ENCODE measurements at places on chromosomes 2 and 18. TPM values are rescaled to one million over a fixed set of nuclear protein-coding genes. Genes with fewer than 3 reads are reported as not detected.

DNA sequence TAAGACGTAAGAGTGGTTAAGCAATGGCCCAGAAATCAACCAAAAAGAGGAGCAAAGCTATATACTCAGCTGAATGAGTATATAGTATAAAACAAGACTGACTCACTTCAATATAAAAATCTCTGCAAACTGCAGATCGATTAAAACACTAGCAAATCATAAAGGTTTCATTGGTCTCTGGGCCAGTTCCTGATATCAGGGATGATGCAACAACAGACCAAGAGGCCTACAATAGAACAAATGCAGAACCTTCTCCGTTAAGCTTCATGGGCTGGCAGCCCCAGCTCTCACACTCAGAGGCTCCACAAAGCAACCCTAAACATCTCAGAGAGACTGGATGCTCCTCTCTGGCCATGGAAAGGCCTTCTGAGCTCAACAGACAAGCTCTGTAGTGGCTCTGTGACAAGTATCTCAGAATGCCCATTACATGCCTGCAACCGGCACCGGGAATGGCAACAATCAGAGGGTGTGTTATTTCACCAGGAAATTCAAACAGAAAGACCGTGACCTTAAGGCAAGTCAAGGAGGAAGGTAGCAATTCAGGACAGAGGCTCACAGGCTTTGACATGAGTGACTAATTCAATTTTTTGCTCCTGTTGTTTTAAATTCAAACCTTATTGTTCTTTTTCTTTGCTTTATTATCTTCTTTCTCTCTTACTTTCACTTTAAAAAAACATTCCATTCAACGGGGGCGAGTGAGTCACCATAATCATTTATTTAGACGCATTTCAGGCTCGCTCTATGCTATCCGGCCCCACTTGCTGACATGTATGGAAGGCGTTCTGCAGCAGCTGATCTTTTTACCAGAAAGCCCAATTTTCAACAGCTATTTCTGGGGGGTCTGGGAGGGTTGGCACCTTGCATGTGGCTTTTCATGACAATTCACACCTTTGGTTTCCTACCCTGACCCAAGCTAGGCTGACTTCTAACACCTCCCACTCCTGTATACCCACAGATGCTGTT is 15.1 kb downstream of the CYRIA start:
- DNase-seq, result no peak

RRM2 gene
- total RNA-seq, result 330 TPM

- DNase-seq, result no peak
Observed at GRCh38 chr2:40287773-40288172, 164.1 kb downstream of the SLC8A1 start.

GRCh38 chr2:12824351-12824777 is 107.6 kb downstream of the TRIB2 start:
- no peak for DNase-seq

GRCh38 chr18:42038936-42039335 is 83.9 kb downstream of the PIK3C3 start:
- DNase-seq, result no peak

DNA sequence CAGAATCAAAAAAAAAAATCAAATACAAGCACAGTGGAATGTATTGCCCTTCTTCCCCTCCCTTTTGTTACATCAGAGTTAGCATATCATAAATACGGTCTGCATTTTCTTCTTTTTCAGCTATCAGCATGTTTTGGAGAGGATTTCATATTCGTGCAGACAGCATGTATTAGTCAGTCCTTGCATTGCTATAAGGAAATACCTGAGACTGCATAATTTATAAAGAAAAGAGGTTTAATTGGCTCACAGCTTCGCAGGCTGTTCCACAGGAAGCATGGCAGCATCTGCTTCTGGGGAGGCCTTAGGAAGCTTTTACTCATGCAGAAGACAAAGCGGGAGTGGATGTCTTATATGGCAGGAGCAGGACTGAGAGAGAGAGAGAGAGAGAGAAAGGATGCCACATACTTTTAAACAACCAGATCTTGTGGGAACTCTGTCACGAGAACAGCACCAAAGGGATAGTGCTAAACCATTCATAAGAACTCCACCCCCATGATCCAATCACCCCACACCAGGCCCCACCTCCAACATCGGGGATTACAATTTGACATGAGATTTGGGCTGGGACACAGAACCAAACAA is 8.9 kb downstream of the IL1B start:
- no peak for DNase-seq

DNER gene
- 2.9 TPM for total RNA-seq

DNA sequence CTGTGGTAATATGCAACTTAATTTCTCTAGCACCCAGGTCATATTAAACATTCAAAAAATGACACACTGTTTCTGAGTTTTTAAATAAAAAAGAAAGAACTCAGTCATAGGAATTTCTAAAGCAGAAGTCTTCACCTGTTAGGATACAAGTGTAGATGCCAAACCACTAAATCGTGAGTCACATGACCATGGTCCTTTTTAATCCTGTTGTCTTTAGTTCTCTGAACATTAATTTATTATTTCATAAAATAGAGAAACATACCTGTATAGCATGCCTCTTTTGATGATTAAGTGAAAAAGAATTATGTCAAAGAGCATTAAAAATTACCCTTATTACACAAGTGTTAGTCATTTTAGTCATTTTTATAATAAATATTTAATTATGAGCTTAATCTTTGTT is 398.8 kb downstream of the CCDC85A start:
- DNase-seq, result no peak

DNA sequence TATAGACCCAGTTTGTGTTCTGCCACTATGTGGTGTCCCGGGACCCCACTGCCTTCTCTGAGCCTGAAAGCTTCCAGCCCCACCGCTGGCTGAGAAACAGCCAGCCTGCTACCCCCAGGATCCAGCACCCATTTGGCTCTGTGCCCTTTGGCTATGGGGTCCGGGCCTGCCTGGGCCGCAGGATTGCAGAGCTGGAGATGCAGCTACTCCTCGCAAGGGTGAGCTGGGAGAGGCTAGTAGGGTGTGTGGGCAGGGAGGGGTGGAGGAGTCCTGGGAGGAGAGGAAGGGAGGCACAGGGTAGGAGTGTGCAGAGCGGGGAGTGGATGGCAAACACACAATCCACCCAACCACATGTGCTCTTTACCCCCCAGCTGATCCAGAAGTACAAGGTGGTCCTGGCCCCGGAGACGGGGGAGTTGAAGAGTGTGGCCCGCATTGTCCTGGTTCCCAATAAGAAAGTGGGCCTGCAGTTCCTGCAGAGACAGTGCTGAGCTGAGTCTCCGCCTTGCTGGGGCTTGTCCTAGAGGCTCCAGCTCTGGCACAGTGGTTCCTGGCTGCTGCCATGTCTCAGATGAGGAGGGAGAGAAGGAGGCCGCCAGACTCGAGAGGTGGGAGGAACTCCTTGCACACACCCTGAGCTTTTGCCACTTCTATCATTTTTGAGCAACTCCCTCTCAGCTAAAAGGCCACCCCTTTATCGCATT is 16.9 kb downstream of the PRKAG3 start:
- DNase-seq, result no peak

DNA sequence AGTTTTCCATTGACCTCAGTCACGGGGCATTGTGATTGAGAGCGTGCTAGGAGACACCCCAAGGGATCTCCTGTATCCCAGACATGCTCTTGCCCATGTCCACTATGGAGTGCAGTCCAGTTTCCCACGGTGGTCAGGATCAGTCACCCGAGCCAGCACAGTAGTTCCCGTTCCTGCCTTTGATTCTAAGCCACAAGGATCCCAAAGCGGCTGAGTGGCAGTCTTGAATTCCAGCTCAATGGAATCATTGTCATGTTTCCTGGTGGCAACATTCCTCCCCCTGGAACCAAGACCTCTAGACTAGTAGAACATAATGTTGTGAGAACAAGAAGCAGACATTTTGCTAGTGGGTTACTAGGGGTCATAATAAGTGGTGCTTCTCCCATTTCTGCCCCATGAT is 154.3 kb downstream of the SEPTIN10 start:
- DNase-seq, result no peak

GRCh38 chr18:55585065-55585919 is 2.7 kb downstream of the TCF4 start:
- no peak for DNase-seq

DNA sequence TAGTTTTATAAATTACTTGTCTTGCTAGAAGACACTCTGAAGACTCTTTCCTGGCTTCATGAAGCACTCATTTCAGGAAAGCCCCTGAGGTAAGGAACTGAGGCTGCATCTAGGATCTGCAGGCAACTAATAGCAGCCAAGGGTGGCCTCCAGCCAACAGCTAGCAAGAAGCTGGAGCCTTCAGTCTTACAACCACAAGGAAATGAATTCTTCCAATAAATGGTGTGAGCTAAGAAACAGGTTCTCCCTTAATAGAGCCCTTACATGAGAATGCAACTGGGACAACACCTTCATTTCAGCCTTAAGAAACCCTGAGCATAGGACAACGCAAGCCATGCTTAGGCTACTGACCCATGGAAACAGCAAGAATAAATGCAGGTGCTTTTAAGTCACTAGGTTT is 254.6 kb upstream of the RBBP8 start:
- no peak for DNase-seq

GRCh38 chr2:160368988-160369930 is 124.3 kb downstream of the RBMS1 start:
- DNase-seq, result no peak

CARF gene
- 4.2 TPM for total RNA-seq

DNA sequence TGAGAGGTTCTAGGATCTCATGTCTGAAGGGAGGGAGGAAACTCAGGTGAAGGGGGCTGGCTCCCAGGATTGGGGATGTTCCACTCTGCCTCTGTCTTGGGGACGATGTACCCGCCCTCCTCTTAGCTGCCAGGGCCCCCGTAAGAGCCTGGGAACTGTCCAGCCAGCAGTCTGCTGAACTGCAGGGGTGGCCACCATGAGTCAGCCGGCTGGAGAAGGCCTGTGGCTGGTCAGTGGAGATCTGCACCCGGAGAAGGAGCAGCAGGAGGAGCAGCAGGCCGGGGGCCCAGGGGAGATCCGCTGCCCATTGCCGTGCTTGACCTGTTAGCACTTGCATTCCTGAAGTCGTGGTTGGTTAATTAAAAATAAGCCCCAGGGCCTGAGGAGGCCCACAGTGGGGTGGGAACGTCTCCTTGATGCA is 180.3 kb downstream of the TFCP2L1 start:
- DNase-seq, result no peak

DNA sequence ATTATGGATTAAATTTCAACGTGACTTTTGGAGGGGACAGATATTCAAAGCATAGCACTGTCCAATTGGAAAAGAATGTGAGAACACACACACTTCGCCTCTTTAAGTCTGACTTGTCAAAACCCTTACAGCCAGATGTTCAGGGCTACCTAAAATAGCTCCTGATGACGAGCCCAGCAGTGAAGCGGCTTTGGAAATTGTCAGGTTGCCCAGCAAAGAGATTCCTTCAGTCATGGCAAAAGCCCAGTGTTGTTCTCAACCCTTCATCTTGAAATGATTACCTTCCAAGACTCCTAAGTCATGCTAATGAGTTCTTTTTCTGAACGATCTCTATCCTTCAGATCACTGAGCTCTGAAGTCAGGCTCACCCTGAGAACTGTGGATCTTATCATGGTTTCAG is 436.6 kb downstream of the LRATD1 start:
- no peak for DNase-seq

GRCh38 chr18:74373428-74373827 is 57.8 kb downstream of the C18orf63 start:
- no peak for DNase-seq

DNA sequence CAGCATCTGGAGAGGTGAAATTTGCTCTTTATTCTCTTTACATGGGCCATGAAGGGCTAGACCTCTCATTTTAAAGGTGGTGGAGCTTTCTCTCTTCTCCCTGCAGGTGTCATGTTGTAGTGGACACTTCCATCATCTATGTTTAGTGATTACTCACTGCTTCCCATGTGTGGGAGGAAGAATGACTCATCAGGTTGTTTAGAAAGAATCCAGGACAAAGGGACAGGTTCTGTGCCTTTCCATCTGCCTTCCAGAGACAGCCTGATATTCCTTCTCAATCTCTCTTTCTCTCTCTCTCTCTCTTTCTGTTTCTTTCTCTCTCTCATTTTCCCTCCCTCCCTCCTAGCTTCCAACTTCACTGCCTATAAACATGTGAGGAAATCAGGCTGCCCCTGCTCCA is 38.7 kb downstream of the SCG2 start:
- DNase-seq, result peak; percentile 92

CD8B2 gene
- not detected for total RNA-seq

GRCh38 chr2:222024932-222025880 is 273.6 kb downstream of the PAX3 start:
- peak; percentile 39 for DNase-seq

DES gene
- total RNA-seq, result 4.2 TPM

DNA sequence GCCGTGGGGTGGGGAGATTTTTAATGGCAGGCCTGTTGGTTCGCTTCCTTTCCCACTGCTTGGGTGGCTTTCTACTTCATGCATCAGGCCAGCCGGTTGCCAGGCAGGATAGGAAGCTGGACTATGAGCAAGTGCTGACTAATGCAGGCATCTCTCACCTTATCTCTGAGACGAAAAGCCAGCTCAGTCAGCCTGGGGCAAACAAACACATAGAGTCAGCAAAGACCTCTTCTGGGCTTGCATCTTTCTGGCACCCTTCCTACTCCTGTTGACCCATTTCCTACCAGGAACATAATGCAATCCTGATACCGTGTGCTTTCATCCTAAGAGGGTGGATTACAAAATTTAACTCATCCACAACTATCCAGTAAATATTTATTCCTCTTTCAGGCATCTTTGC is 416.6 kb upstream of the MEX3C start:
- DNase-seq, result no peak

LRRFIP1 gene
- 76.9 TPM for total RNA-seq

- DNase-seq, result no peak
Observed at GRCh38 chr2:222459983-222460382, 35.6 kb downstream of the SGPP2 start.

GRCh38 chr2:100813527-100813926 is 6.4 kb upstream of the NPAS2 start:
- no peak for DNase-seq

DNA sequence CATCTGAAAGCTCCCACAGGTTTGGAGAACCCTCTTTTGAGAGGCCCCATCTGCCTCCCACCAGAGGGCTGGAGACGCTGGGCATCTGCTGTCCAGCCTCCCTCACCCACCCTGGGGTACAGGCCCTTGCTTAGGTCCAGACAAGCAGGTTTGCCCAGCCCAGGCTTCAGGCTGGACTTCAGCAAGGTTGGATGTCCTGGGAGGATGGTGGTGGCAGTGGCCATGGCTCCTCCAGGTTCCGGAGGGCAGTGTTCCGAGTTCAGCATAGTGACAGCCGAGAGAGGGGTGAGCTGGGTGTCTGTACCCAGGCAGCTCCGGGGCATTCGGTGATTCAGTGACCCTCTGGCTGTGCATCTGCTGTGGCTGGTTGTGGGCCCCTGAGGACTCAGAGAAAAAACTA is 58.2 kb upstream of the HDAC4 start:
- no peak for DNase-seq

DNA sequence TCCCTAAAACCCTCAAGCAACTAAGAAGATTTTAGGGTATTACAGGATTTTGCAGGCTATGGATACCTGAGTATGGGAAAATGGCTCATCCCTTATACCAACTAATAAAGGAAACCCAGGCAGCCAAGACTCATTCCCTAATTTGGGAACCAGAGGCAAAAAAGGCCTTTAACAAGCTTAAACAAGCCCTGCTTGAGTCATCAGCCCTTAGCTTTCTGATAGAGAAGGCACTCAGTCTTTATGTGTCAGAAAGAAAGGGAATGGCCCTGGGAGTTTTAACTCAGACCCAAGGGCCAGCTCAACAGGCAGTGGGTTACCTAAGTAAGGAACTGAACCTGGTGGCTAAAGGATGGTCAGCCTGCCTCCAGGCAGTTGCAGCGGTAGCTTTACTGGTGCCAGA is 96.9 kb upstream of the RMP24 start:
- no peak for DNase-seq
